ENCODE measurements at places on chromosomes 5 and 9. TPM values are rescaled to one million over a fixed set of nuclear protein-coding genes. Genes with fewer than 3 reads are reported as not detected.

Gene CCDC192
- not detected for total RNA-seq

Gene ZFP62
- total RNA-seq = 17.4 TPM

Gene PCDHGA5
- total RNA-seq = 2.7 TPM

Gene SPATA31E1
- not detected for total RNA-seq

Gene ACTBL2
- not detected for total RNA-seq

Gene ASS1
- 149 TPM for total RNA-seq

Gene SLC6A3
- total RNA-seq = not detected

Gene PFN3
- total RNA-seq = not detected

Gene MLANA
- not detected for total RNA-seq

Gene TAF1L
- under 0.01 TPM for total RNA-seq

Gene DUSP1
- total RNA-seq = 96.4 TPM

Gene WNT8A
- total RNA-seq = not detected

Gene ANKRD34B
- not detected for total RNA-seq

Gene NTRK2
- 0.62 TPM for total RNA-seq

Gene ENHO
- not detected for total RNA-seq

Gene HTR4
- total RNA-seq = 5.7 TPM

Gene TNC
- 48.6 TPM for total RNA-seq

Gene LCN6
- not detected for total RNA-seq

Gene CENPK
- 14.9 TPM for total RNA-seq

Gene ODF2
- 38.3 TPM for total RNA-seq

Gene PALM2AKAP2
- total RNA-seq = 18.2 TPM

Gene PCDHB9
- total RNA-seq = 0.44 TPM

Gene TMC1
- total RNA-seq = 0.93 TPM

Gene CDK7
- 40.3 TPM for total RNA-seq

Gene CYLC2
- not detected for total RNA-seq

Gene IL33
- 180 TPM for total RNA-seq

Gene ADAMTS13
- total RNA-seq = 1.8 TPM

Gene IL13
- total RNA-seq = not detected

Gene TUSC1
- total RNA-seq = 7.1 TPM

Gene MYMK
- total RNA-seq = not detected

All from aortic smooth muscle cell (primary cell).